ENCODE measurements at places on chromosomes 5 and 9. TPM values are rescaled to one million over a fixed set of nuclear protein-coding genes. Genes with fewer than 3 reads are reported as not detected.

Gene ERGIC1
- total RNA-seq: 145 TPM

Gene CXCL14
- 0.13 TPM for total RNA-seq

Gene SPATA31D4
- not detected for total RNA-seq

Gene SLC25A48
- not detected for total RNA-seq

Gene PCDHB12
- total RNA-seq: 1.0 TPM

All from articular chondrocyte of knee joint (primary cell).